ENCODE measurements at places on chromosomes 3 and 15. TPM values are rescaled to one million over a fixed set of nuclear protein-coding genes. Genes with fewer than 3 reads are reported as not detected.

Gene IGF1R
- total RNA-seq = 40.4 TPM

Gene LRRC2
- total RNA-seq = not detected

Gene TJP1
- total RNA-seq = 98.1 TPM

Gene GASK1A
- 10.3 TPM for total RNA-seq

Gene ARID3B
- 72.4 TPM for total RNA-seq

Gene SLC24A5
- total RNA-seq = not detected

Gene RCN2
- 358 TPM for total RNA-seq

Gene P3H2
- 9.0 TPM for total RNA-seq

Gene LTF
- not detected for total RNA-seq

GRCh38 chr3:45163481-45163880, 17.3 kb upstream of the CDCP1 start:
- DNase-seq = no peak

- no peak for DNase-seq
Measured at GRCh38 chr15:87121336-87121735, 1041.7 kb downstream of the AGBL1 start.

DNA sequence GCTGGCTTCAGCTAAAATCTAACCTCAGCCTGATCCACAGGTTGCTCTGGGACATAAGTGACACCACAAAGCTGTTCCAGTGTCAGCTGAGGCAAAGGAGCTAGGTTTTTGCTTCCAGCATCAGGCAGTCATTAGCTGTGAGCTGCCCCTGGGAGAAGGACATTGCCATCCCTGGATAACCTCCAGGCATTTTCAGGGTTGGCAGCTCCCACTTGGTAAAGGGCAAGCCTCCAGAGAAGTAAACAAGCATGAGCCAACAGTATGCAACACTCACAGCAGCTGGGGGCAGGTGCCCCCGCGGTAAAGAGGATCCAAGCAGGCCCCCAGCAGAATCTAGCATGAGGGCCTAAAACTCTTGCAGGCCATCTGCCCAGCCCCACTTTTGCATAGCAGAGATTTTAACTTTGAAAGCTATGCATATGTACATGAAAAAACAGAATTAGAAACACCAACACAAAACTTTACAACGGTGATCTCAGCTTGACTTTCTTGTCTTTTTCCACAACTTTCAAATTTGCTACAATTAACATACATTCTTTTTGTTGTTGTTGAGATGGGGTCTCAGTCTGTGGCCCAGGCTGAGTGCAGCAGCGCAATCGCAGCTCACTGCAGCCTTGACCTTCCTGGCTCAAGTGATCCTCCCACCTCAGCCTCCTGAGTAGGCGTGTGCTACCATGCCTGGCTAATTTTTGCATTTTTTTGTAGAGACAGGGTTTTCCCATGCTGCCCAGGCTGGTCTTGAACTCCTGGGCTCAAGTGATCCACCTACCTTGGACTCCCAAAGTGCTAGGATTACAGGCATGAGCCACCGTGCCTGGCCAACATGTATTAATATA, 83.8 kb upstream of the TPM1 start:
- DNase-seq = no peak

DNA sequence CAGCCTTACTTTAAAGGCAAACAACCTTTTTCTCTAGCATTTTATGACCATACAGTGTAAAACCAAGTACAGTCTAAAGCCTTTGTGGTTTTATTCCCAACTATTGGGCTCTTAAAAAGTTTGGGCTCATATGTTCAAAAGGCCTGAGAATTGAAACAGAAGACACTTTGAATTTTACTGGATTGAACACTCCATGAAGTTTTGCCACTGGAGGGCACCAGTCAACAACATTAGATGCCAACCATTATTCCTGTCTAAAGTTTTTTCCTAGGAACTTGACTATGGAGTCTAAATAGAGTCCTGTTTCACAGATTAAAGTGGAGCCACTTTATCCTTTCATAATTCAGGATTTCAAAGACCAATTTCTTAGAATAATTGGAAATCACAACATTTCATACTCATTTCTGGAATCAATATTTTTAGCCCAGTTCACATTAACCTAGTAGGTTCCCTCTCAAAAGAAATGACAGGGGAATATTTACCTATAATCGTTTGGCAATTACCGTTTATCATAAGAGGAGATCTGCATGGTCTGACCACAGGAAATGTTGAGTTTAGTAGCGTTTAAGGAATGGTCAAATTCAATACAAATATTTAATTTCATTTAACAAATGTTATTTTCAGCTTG, 244.1 kb upstream of the PDZRN3 start:
- DNase-seq = peak; percentile 52

DNA sequence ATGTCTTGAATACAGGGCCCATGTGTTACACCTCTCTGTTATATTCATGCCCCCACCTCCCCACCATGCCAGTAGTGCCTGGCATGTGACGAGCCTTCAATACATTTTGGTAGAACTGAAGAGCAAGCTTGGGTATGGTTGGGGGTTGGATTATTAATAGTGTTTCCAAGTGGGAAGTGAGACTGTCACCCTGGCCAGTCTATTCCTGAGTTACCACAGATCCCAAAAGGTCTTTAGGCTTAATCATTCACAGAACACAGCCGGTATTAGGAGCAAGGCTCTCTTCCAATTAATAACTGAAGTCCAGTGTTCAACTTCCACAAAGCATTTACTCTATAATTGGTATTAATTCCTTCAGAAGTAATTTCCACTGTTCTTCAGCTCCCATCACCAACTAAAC, 231.9 kb upstream of the LRTM1 start:
- no peak for DNase-seq

DNA sequence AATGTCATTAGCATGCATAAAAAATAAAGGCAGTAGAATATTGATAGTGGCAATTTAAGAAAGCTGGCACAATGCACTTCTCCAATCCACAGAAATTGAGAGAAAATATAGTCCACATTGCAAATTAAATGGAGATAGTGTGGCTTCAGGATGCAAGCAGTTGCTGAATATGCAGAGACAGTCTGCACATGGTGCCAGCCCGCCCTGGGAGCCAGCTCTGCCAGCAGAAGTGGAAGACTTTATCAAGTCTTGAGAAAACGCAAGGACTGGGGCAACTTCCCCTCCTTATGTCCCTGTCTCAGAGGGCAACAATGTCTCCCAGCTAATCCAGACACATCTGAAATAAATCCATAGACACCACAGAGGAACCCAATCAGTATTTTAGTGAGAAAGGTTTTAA, 57.2 kb downstream of the MB21D2 start:
- no peak for DNase-seq

- DNase-seq = peak; percentile 41
Measured at GRCh38 chr15:91227117-91227516, 127.1 kb downstream of the SV2B start.

GRCh38 chr3:139204728-139205127, 139.1 kb upstream of the MRPS22 start:
- DNase-seq = no peak

DNA sequence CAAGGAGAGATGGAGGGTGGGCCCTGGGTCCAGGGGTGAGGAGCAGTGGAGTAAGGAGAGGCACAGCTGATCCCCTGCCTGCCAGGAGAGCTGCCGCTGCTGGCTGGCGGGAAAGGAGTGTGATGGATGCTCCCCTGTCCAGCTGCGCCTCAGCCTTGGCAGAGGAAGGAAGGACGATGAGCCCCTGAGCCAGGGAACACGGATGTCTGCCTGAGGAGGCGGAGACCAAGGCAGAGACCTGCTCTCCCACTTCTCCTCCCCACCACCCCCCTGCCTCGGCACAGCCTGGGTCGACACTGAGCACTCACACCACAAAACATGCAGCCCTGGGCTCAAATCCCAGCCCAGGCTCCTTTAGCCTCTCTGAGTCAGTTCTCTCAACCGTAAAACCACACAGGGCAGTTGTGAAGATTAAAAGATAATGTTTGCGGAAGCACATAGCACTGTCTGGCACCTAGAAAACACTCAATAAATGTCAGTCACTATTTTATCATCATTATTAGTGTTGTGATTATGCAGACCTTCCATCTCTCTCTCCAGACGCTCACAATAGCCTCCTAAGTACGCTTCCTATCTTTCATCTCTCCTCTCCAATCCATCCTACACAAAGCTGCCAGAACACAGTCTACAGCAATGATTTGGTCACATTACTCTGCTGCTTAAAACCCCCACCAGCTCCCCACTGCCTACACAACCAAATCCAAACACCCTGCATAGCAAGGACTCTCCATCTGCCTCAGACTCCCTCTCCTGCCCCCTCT, 52.2 kb downstream of the SEMA5B start:
- DNase-seq = peak; percentile 31

DNA sequence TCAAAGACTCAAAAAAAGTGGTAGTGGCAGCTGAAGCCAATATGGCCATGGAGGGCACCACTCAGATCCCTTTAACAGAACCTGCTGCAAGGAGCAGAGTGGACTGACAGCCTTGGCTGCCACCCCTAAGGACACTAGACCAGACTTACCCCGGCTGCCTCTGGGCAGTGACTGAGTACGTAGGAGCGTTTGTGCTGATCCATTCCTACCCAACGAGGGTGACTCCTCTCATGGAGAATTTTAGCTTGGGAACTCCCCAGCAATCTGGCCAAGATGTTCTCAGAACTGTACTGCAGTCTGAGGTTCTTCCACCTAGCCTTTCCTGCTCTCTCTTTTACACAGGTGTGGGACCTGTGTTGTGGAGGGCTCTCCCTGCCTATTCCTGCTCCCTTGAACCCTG, 22.1 kb downstream of the CLEC3B start:
- no peak for DNase-seq

DNA sequence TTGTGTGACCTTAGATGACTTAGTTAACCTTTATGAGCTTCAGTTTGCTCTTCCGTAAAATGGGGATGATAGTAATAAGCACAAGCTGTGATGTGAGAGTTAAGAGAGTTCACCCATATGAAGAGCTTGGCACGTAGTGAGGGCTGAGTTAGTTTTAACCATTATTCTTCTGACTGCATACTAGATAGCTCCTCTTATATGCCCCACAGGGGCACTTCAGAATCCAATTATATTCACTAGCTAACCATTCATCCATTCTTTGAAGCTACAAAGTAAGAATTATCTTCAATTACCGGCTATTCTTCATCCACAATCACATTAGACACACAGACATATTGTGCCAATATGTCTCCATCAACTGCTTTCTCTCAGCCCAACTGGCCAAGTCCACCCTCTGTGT, 159.0 kb upstream of the STT3B start:
- DNase-seq = no peak

DNA sequence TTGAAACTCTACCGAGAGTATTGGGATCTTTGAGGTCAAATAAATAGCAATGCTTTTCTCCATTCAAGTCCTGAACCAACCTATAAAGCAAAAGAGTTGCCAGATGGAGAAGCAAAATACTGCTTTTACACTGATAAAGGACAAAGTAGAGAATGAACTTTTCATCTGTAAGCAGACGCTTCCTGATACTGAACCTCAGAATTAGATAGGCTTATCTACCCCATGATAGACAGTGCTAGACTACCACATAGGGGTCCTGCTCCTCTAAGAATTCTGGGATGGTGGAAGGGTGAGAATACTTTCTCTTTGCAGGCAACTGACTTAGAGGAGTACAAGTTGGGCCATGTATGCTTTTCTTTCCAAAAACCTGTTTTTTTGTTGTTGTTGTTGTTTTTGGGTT, 9.5 kb downstream of the SAXO2 start:
- no peak for DNase-seq

DNA sequence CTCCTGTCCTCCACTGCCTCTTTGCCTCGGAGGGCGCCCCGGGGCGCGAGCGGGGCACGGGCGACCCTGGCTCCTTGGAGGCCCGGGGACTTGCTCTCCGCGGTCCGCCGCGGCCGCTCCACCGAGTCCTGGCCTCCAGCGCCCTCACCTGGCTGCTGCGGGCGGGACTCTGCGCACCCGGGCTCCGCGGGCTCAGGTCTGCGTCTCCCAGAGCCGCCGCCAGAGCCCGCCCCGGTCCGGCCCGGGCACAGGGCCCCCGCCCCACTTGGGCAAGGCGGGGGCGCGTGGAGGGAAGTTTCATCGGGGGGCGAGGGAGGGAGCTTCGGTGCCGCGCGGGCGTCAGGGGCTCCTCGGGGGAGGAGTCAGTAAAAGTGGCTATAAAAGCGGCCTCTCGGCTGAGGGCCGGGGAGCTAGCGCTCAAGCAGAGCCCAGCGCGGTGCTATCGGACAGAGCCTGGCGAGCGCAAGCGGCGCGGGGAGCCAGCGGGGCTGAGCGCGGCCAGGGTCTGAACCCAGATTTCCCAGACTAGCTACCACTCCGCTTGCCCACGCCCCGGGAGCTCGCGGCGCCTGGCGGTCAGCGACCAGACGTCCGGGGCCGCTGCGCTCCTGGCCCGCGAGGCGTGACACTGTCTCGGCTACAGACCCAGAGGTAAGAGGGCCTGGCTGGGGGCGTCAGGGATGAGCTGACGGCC, at the start of gene CEMIP:
TSS of gene CEMIP (plus strand) at position 407 of the 694 bp plus-strand sequence. CDS start 94,510 bp downstream, outside the sequence.
- DNase-seq = peak; percentile 92

DNA sequence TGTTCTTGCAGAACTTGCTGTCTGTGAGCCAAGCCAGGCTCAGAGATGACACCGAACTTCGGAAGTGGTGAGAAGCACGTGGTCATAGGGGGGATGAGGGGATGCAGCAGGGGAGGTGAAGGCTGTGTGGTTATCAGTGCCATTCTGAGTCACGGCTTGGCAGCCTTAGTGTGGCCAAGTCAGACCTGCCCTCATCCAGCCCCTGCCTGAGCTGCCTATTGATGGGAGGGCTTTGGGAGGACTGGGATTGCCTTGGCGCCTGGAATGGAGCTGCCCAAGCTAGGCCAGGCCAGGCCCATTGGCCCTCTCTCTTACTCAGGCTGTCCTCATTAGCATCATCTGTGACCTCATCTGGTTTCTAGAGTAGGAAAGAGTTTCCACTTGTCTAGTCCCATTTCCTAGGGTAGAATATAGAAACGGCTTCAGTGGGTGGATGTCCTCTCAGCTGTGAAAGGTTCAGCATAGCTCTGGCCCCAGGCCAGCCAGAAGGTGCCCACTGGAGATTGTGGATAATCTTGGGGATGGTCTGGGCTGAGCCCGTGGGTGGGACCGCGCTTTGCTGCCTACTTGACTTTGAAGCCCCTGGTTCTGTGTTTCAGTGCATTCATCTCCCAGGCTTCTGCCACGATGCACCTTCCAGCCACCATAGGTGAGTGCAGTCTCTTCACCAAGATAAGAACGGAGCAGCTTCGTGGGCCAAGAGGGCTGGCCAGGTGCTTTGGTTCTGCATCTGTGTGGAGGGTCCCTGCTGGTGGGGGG, 7.2 kb downstream of the FAH start:
- DNase-seq = no peak

DNA sequence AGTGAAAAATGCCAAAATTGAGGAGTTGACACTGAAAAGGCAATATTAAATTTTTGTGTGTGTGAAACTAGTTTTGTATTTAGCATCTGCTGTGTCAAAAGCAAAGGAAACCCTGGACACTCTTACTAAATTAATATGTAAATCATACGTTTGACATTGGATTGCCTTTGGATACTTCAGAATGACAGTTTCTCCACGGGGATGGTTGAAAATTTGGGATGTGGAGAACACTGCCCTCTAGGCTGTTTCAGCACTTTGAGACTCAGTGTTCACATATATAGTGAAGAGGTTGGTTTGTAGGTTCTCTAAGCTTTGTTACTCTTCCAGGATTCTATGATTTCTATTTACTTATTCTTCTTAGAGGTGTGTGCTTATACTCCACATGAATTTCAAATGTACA, 3.0 kb downstream of the ROBO2 start:
- peak; percentile 26 for DNase-seq
